Cerebellar nuclear complex (tissue), 1 donor: ENCODE measurements at places on chromosomes 13 and 19.

DNA sequence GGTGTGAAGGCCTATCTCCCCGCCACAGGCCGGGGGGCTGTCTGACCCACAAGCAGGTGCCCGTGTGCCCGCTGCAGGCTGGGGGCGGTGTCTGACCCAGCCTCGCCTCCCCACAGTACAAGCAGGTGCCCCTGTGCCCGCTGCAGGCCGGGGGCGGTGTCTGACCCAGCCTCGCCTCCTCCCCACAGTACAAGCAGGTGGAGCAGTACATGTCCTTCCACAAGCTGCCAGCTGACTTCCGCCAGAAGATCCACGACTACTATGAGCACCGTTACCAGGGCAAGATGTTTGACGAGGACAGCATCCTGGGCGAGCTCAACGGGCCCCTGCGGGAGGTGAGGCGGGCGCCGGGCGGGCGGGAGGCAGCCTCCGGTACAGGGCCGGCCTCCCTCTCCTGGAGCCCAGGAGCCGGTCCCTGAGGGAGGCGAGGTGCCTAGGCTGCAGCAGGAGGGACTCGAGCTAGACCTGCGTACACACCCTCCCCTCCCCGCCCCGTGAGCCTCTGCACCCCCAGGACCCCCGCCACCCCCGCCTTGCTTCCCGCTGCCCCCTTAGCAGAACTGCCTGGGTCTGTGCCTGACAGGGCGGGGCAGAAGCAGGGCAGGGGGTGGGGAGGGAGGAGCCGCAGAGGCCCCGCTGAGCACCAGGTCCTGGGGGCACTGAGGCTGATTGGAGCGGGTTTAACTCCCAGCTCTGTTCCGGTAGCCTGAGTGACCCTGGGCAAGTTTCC is 20.6 kb downstream of the HCN2 start:
- DNase-seq = no peak

DNA sequence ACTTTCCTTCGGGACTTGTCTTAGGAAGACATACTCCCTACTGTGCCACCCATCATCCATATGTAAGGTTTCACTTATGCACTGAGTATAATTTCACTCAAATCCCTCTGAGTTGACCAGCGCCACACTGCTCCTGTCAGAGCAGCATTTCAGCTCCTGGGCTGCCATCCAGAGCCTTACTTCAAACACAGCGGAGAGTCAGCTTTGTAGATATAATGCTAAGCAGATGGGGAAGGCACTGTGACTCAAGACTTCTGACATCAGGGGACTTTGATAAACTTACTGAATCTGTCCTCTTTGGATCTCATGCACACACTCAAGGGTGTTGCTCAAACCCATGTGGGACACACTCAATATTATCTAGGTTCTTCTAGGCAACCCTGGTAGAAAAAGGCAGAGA is 34.9 kb downstream of the DOCK9 start:
- DNase-seq = no peak

- DNase-seq = no peak
Observed at GRCh38 chr13:36673352-36673751, 468 bp upstream of the SERTM1 start.

DNA sequence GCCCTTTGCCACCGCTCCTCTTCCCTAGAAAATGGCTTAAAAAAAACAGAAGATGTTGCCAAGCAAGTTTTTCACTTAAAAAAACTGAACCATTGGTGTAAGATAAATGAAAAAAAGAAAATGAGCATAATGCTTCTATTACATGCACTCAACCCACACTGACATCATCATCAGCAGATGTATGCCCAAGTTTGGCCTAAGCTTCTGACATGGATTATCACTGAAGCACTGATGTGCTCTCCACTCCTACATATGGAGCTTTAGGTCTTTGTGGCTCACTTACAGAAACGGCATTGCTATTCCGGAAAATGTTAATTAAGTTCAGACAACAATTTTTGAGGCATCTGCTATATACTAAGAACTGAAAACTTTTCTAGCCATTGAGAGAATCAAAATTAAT is 8.0 kb downstream of the RXFP2 start:
- DNase-seq = no peak

DNA sequence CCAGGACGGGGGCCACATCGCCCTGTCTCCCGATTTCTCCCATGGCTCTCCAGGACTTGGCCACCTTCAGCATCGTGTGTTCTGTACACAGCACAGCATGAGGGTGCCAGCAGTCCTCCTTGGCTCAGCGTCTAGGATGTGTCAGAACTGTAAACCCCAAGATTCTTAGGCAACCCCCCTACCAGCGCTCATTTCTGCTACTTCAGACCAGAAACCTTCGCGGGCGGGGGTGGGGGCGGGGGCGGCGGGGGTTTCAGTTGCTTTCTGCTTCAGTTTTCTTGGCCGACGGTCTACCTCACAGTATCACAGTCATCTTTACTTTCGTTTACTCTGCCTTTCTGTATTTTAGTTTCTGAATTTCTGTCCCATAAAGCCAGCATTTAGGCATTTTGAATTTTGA is 82.4 kb downstream of the GGACT start:
- no peak for DNase-seq

- DNase-seq = no peak
Observed at GRCh38 chr19:42287827-42288107, 14.2 kb upstream of the PRR19 start.

DNA sequence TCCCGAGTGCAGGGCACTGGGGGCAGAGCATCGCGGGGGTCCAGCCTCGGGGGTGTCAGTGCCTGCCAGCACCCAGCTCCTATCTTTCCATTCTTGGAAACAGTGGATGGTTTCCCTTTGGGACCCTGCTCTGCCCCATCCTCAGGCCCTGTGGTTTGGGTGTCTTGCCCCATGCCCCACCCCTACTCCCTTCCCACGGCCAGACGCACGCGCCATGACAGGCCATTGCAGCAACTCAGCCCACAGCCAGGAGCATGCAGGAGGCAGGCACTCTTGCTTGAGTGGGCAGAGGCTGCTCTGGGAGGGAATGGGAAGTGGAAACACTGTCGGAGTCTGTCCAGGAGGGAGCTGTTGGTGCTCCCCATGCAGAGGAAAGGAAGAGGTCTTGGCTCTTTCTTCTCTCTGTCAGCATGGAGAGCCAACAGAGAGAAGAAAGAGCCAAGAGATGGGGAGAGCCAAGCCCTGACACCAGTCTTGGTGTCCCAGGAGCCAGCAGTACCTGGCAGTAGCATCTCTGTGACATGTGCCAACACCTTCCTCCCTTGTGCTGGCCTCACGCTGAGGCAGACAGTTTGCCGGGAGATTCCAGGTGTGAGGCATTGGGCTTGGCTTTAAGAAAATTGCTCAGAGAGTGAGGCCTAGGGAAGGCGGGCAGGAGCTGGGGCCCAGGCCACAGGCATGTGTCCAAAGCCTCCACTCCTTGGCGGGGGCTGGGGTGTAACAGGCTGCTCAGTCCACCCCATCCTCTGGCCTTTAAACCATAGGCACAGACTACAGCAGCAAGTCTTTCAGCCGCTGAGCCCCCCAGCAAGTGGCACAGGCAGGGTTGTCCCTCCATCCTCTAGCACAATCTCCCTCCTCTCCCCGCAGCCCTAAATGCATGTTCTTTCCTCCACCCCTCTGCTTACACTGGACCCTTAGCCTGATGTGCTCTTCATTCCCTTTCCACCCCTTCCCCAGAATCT is 86.7 kb upstream of the UQCRFS1 start:
- no peak for DNase-seq

DNA sequence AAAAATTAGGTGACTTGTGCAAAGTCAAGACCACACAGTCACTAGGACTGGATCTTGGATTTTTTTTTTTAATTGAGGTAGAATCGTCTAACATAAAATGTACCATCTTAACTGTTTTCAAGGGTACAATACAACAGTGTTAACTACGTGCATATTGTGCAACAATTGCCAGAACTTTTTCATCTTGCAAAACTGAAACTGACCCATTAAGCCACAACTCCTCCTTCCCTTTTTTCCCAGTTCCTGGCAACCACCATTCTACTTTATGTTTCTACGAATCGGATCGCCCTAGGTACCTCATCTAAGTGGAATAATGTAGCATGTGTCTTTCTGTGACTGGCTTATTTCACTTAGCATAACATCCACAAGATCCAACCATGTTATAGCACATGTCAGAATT is 37.5 kb upstream of the POMP start:
- DNase-seq = no peak

- DNase-seq = no peak
Observed at GRCh38 chr13:112065867-112066623, 904 bp upstream of the SOX1 start.

DNA sequence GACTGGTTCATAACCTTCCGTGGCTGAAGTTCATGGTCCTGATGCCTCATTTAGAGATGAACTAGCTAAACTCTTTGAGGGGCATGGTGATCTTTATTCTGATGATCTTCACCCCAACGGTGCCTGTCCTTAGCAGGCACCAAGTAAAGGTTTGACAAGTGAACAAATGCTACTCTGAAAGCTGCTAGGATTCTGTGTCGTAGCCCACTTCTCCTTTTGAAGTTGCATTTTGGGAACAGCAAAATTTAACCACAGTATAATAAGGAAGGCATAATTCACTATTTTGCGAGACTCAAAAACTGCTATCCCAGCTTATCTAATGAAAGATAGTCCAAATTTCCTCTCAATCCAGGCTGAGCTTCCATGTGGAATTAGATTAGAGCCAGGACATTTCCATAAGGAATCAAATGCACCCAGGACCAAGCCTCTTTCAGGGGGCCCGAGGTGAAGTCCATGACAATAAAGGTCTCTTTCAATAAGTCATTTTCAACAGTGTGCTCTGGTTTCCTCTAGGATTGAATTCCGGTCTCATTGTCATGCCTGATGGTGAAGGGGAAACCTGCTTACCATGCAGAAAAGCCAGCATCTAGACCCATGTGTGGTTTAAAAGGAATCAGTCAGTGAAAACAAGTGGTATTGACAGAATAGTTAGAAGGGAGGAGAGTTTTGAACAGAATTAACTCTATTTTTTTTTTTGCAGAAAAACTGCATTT is 23.1 kb downstream of the SIAH3 start:
- DNase-seq = no peak

GRCh38 chr19:3990815-3991117 is 5.5 kb upstream of the EEF2 start:
- DNase-seq = no peak

DNA sequence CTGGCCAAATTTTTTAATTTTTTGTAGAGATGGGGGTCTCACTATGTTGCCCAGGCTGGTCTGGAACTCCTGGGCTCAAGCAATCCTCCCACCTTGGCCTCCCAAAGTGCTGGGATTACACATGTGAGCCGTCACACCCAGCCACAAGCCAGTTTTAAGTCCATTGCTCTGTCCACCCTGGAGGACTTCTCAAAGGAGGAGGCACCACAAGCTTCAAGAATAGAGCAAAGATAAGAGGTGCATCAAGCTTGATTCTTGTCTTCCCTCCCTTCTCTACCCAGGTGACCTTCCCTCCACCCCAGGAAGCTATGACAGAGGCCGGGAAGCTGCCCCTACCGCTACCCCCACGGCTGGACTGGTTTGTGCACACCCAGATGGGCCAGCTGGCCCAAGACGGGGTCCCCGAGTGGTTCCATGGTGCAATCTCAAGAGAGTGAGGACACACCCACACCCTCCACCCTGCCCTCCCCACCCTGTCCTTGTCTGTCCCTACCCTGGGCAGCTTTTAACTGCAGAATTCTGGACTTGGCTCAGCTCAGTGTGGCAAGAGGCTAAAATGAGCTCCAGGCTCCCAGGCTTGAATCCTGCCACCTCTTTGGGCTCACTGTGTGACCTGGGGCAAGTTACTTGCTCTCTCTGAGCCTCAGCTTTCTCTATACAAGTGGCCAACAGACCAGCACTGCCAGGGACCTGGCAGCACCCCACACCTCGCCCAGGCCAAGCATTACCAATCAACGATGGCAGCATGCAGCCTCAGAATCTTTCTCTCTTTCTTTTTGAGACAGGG is 5.2 kb downstream of the HSH2D start:
- no peak for DNase-seq

DNA sequence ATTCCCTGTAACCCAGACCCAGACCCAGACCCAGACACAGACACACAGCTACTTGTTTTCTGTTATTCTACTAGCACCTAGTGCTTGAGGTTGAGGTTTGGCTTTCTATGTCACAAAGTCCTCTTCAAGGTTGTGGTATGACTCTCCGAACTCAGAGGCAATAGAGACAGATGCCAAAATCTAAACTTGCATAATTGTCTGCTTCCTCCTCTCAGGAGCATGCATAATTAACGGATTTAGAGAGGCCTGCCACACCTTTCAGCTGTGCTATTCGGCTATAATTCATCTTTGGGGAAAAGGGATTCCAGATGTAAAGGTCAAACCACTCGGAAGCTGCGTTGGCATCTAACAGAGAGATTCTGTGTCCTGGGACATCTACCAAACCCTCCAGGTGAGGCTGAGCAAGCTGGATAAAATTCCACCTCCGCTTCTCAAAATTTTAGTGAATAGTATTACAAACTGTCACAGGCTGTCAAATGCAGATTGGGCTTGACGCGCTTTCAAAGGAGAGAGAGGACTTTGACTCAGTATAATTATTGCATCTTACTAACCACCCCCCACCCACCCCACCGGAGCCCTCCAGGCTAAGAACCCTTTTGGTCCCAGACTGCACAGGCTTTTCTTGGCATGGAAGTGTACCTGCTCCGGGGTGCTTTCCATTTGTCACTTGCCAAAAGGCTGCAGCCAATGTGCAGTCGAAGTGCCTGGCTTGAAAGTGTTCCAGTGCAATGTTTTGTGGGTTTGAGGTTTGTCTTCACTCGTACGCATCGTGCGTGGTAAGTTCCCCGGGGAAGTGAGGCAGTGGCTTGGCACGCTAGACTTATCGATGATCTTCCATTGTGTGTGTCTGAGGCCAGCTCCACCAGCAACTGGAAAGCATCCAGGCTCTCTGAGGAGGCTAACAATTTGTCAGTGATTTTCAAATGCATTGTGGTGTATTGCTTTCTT is 194.1 kb downstream of the TDRD3 start:
- no peak for DNase-seq

- no peak for DNase-seq
Observed at GRCh38 chr19:28239270-28239669, 973.7 kb downstream of the UQCRFS1 start.

GRCh38 chr13:40120781-40121180 is 465.3 kb downstream of the COG6 start:
- no peak for DNase-seq

GRCh38 chr13:90170208-90170607 is 1177.3 kb upstream of the MIR17HG start:
- DNase-seq = no peak

- DNase-seq = no peak
Observed at GRCh38 chr13:46313432-46314257, 73.4 kb downstream of the RUBCNL start.

GRCh38 chr13:107585469-107586180 is 629.7 kb downstream of the LIG4 start:
- DNase-seq = peak; percentile 28

- DNase-seq = no peak
Observed at GRCh38 chr13:97307882-97308624, 85.9 kb downstream of the MBNL2 start.

DNA sequence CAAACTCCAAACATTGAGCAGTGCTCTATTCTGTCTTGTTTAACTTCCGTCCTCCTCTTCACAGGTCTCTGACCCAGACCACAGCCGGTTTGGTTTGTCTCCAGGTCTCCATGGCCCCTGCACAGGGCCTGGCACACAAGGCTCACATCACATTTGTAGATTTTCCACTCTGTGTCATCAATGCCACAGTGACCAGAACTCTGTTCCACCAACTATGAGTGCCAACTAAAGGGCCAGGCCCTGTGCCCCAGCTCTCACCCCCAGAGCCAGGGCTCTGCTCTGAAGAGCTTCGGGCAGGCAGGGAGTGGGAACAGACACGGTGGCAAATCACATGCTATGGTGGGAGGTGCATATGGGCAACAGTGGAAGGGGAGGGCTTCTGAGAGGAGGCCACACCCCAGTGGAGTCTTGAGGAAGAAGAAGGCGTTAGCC is 16.0 kb downstream of the SMG9 start:
- DNase-seq = no peak
